Stimulated activated CD8-positive, alpha-beta memory T cell treated with anti-CD3 and anti-CD28 coated beads, Interleukin-4, amount 100 ng/mL, for 4 hours (primary cell): ENCODE measurements at places on chromosomes 4 and X.

GRCh38 chrX:131235768-131236545 lies 53.1 kb downstream of the IGSF1 start:
- DNase-seq, result no peak

- no peak for DNase-seq
Observed at GRCh38 chrX:152821145-152821765, 9.3 kb downstream of the CETN2 start.

- no peak for DNase-seq
Observed at GRCh38 chrX:13223868-13224567, 95.8 kb downstream of the ATXN3L start.

DNA sequence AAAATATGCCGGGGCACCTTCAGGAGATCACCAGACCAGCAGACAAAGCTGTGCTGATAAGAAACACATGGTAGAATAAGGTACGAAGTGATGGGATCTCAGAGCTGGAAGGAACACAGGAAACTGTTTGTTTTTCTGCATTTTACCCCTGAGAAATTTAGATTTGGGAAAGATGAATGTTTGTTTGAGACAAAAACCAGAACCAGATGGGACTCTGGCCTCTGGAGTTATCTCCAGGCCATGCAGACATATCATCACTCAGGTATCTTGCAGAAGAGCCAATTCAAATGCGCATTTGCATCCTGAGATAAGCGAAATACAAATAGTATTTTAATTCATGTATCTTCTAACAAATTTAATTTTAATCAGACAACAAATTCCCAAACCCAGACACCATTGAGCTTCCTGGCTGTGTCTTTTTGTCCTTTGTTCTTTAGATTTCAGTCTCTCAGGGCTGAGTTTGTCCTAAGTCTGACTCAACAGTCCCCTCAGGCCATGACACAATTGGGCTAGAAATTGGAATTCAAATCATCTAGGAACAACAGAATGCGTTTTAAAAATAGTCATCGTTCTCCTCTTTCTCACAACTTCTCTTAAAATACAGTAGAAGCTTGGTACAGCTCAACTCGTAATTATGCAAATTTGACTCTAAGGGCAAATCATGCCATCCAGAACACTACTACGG lies 159.0 kb downstream of the PACRGL start:
- no peak for DNase-seq
